ENCODE measurements at places on chromosomes 6 and 20. TPM values are rescaled to one million over a fixed set of nuclear protein-coding genes. Genes with fewer than 3 reads are reported as not detected.

GRCh38 chr20:30488941-30489613, 768.4 kb upstream of the DEFB115 start:
- no peaks in the 10 kb centered on the region for H3K36me3 ChIP-seq
- no peak overlapping the region for H3K27ac ChIP-seq
- no peaks in the 10 kb centered on the region for H3K27me3 ChIP-seq
- no peaks in the 10 kb centered on the region for H3K4me1 ChIP-seq
- H3K4me3 ChIP-seq = no peak overlapping the region

The RRAGD gene
- total RNA-seq = 3.8 TPM

DNA sequence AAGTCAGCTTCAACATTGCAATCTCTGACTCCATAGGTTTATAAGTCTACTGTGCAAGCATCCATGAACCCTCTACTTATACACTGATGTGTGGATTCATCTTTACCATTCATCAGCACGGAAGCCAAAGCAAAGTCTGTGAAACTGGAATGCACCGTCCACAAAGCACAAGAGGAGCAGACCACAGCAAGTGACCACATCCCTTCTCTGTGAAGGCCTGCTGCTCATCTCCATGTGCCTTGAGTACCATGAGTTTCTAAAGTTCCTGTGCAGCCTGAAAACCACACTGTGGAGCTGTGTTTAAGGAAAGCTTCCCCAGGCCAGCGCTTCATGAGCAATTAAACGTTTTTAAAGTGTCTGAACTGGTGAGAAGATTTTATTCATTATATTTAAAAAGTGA, 20.0 kb downstream of the GABRR1 start:
- H3K27ac ChIP-seq = no peak overlapping the region
- H3K4me1 ChIP-seq = no peaks in the 10 kb centered on the region
- H3K27me3 ChIP-seq = no peaks in the 10 kb centered on the region
- no peak overlapping the region for H3K4me3 ChIP-seq
- no peak for DNase-seq
- H3K36me3 ChIP-seq = no peaks in the 10 kb centered on the region

- peaks cover 12% of the 10 kb centered on the region for H3K4me1 ChIP-seq
- no peak overlapping the region for H3K4me3 ChIP-seq
- H3K27ac ChIP-seq = no peak overlapping the region
- no peaks in the 10 kb centered on the region for H3K27me3 ChIP-seq
- DNase-seq = no peak
- no peaks in the 10 kb centered on the region for H3K36me3 ChIP-seq
These were observed 324.5 kb downstream of the SOX4 start for GRCh38 chr6:21918041-21918440.

The MYT1 gene
- total RNA-seq = not detected

DNA sequence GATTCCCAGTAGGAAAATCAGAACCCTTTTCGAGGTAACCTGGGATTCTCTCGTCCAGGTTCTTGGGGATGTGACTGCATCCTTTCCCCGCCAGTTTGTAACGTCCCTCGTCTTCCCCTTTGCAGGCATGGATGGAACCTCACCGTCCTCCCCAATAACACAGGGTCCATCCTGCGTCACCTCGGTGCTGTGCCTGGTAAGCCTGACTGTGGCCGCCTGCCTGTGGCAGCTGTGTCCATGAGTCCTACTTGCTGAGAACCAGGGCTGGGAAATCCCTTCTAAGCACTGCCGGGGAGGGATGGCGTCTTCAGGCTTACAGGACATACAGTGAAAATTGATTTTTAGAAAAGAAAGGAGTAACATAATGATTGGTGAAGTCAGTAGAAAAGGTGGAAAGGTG, 155.6 kb downstream of the DTNBP1 start:
- no peak for DNase-seq
- peaks cover 23% of the 10 kb centered on the region for H3K4me1 ChIP-seq
- peaks cover 10% of the 10 kb centered on the region for H3K36me3 ChIP-seq
- no peak overlapping the region for H3K27ac ChIP-seq
- no peaks in the 10 kb centered on the region for H3K27me3 ChIP-seq
- no peak overlapping the region for H3K4me3 ChIP-seq

- no peak for DNase-seq
- H3K4me1 ChIP-seq = no peaks in the 10 kb centered on the region
- H3K36me3 ChIP-seq = no peaks in the 10 kb centered on the region
- H3K4me3 ChIP-seq = no peak overlapping the region
- no peak overlapping the region for H3K27ac ChIP-seq
These were observed 663.9 kb upstream of the DEFB115 start for GRCh38 chr20:30593572-30593971.

- H3K4me3 ChIP-seq = no peak overlapping the region
- H3K36me3 ChIP-seq = no peaks in the 10 kb centered on the region
- no peaks in the 10 kb centered on the region for H3K4me1 ChIP-seq
- DNase-seq = no peak
- no peaks in the 10 kb centered on the region for H3K27me3 ChIP-seq
- H3K27ac ChIP-seq = no peak overlapping the region
These were observed 21.6 kb downstream of the DUSP22 start for GRCh38 chr6:313917-314316.

The CPNE5 gene
- total RNA-seq = 0.29 TPM

The TSBP1 gene
- not detected for total RNA-seq

DNA sequence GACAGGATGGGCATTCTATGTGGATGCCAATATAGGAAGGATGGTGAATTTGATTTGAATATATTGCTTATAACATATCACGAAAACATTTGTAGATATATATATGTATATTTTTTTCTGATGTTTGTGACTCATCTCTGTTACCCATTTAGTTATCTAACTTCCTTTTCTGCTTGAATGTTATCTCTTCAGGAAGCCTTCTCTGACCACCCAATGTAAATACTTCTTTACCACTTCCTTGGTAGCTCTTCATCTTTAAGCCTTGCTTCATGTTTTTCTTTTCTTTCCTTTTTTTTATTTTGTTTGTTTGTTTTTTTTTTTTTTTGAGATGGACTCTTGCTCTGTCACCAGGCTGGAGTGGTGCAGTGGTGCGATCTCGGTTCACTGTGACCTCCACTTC, 260.5 kb upstream of the EPHA7 start:
- no peak for DNase-seq
- H3K4me1 ChIP-seq = peaks cover 4% of the 10 kb centered on the region
- H3K36me3 ChIP-seq = no peaks in the 10 kb centered on the region
- no peaks in the 10 kb centered on the region for H3K27me3 ChIP-seq

DNA sequence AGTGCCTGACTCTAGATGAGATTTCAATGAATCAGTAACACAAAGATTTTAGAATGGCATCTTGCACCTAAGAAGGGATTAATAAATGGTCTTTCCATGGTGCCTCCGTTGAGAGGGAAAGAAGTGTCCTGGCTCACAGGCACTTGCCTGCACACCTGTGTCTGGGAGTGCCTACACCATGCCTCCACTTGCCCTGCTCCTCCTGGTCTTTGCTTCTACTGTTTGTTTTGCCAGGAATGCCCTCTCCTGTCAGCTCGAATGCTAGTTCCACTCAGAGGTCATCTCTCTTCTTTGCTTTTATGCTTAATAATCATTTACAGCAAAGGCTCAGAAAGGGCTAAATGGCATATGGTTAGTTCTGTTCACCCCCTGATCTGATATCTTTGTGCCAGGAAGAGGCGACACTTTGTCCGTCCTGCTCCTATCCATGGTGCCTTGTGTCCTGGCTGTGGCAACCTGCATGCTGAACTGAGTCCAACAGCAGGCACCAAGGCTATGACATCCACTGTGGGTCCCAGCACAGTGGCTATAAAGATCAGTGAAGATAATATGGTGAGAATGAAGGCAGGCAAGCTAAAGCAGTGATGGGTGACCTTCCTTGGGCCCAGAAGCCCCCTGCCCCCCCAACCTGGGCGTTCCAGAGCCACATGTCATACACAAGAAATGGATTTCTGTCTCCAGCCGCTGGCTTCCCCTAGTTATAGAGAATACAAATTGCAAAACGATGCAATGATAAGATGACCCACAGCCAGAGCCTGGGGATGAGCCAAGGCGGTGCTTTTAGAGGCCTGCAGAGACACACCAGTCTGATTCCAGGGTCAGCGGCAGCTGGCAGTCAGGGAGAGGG, 1.4 kb downstream of the C6orf132 start:
- H3K36me3 ChIP-seq = no peaks in the 10 kb centered on the region
- peak overlapping the region; percentile 93 for H3K27ac ChIP-seq
- H3K27me3 ChIP-seq = no peaks in the 10 kb centered on the region
- no peak for DNase-seq
- H3K4me3 ChIP-seq = peak overlapping the region; percentile 69

The HRH3 gene
- 0.07 TPM for total RNA-seq

GRCh38 chr6:72102561-72102960, 216.2 kb downstream of the RIMS1 start:
- DNase-seq = peak; percentile 16
- no peaks in the 10 kb centered on the region for H3K4me1 ChIP-seq
- H3K4me3 ChIP-seq = no peak overlapping the region
- no peak overlapping the region for H3K27ac ChIP-seq
- H3K36me3 ChIP-seq = no peaks in the 10 kb centered on the region
- no peaks in the 10 kb centered on the region for H3K27me3 ChIP-seq

- H3K27ac ChIP-seq = no peak overlapping the region
- no peaks in the 10 kb centered on the region for H3K27me3 ChIP-seq
- peaks cover 10% of the 10 kb centered on the region for H3K4me1 ChIP-seq
- no peak for DNase-seq
- no peaks in the 10 kb centered on the region for H3K36me3 ChIP-seq
These were observed 68.5 kb upstream of the SASH1 start for GRCh38 chr6:148273962-148274752.

DNA sequence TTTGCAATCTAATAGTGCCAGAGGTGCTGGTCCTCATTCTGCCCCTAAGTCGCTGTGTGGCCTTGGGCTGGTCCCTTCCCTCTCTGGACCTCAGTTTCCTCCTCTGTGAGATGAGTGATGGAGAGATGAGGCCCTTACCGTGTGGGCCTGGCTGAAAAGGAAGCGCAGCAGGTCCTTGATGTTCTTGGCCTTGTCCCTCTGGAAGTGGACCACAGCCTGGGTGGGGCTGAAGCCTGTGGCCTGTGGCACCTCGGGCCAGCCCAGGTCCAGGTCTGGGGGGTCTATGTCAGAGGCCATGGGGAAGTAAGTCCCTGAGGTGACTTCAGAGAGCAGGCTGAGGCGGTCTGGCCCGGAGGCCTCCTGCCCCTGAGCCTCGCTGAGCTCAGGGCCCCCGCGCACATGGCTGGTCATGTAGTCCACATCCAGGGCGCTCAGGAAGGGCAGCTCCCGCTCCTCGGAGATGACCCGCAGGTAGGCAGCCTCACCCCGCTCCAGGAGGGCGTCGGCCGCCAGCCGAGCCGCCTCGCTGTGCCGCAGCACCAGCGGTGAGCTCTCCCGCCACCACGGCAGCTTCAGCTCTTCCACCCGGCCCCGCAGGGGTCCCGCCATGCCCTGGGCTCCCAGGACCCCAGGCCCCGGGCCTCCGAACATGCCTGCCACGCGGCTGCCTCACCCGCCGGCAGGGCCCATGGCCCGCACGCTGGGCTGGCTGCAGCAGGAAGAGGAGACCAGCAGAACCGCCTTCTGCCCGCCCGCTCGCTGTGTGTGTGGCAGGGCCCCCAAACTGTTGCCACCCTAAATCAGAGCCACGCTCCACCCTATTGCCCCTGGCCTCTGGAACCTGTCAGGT, at the start of gene FAM83C:
FAM83C (minus strand) TSS at position 772 of the 850 bp plus-strand sequence; CDS start at position 651, 121 bp downstream.
- no peak for DNase-seq
- H3K4me1 ChIP-seq = peaks cover under 1% of the 10 kb centered on the region
- H3K27me3 ChIP-seq = no peaks in the 10 kb centered on the region

- H3K27ac ChIP-seq = no peak overlapping the region
- no peaks in the 10 kb centered on the region for H3K27me3 ChIP-seq
- no peaks in the 10 kb centered on the region for H3K36me3 ChIP-seq
These were observed 429.0 kb upstream of the NRSN1 start for GRCh38 chr6:23696992-23697391.

GRCh38 chr6:125974214-125974866, 12.0 kb upstream of the TRMT11 start:
- no peaks in the 10 kb centered on the region for H3K27me3 ChIP-seq
- H3K27ac ChIP-seq = no peak overlapping the region
- no peak overlapping the region for H3K4me3 ChIP-seq
- peak; percentile 32 for DNase-seq

DNA sequence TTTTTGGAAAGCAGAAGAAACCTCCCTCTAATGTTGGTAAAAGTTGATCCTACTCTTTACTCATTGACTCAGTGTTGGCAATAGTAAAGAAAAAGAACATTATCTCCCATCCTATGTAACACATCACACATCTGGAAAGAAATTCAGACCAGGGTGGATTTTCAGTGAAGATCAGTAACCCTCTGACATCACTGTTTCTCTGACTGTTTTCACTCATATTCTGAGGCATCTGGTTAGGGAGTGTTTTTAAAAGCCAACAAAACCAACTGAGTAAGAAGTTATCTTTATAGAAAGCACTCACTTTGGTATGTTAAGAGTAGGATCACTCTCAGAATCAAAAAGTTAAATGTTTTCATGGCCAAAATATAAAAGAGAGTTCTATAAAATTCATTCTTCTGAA, 143.6 kb downstream of the DST start:
- peaks cover 42% of the 10 kb centered on the region for H3K36me3 ChIP-seq
- H3K27ac ChIP-seq = no peak overlapping the region
- DNase-seq = no peak
- H3K27me3 ChIP-seq = no peaks in the 10 kb centered on the region
- no peak overlapping the region for H3K4me3 ChIP-seq

- H3K4me1 ChIP-seq = peaks cover 24% of the 10 kb centered on the region
- peak overlapping the region; percentile 49 for H3K27ac ChIP-seq
- DNase-seq = peak; percentile 71
- peaks cover 25% of the 10 kb centered on the region for H3K36me3 ChIP-seq
These were observed 184.8 kb downstream of the HIVEP2 start for GRCh38 chr6:142760152-142760551.

- H3K27ac ChIP-seq = no peak overlapping the region
- H3K27me3 ChIP-seq = no peaks in the 10 kb centered on the region
- peaks cover 9% of the 10 kb centered on the region for H3K4me1 ChIP-seq
- no peak overlapping the region for H3K4me3 ChIP-seq
- H3K36me3 ChIP-seq = no peaks in the 10 kb centered on the region
These were observed 114.0 kb upstream of the CARMIL1 start for GRCh38 chr6:25165177-25165576.

- no peaks in the 10 kb centered on the region for H3K36me3 ChIP-seq
- H3K27me3 ChIP-seq = no peaks in the 10 kb centered on the region
- DNase-seq = no peak
- H3K27ac ChIP-seq = no peak overlapping the region
These were observed 269.6 kb downstream of the ARID1B start for GRCh38 chr6:157046776-157047175.

The EDN3 gene
- not detected for total RNA-seq
